Activated effector memory CD4-positive, alpha-beta T cell treated with Interleukin-2 at 50 U/mL for 16 hours (primary cell): ENCODE measurements at places on chromosomes 11 and 22.
A peak's percentile ranks its signal among the peaks of the same experiment; 100 is the strongest.

- DNase-seq = no peak
These were observed 38.4 kb downstream of the ZC3H12C start for GRCh38 chr11:110131386-110132123.

DNA sequence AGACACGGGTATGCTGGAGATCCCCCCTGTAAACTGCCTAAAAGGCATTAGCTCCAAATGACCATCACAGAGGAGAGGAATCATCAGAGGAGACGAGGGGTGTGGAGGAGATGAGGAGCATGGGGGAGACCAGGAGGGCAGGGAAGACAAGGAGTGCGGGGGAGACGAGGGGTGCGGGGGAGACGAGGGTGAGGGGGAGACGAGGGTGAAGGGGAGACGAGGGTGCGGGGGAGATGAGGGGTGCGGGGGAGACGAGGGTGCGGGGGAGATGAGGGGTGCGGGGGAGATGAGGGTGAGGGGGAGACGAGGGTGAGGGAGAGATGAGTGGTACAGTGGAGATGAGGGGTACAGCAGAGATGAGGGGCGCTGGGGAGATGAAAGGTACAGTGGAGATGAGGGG lies 17.5 kb upstream of the GAL start:
- no peak for DNase-seq

- DNase-seq = no peak
These were observed 13.7 kb downstream of the NAGA start for GRCh38 chr22:42056757-42057511.

DNA sequence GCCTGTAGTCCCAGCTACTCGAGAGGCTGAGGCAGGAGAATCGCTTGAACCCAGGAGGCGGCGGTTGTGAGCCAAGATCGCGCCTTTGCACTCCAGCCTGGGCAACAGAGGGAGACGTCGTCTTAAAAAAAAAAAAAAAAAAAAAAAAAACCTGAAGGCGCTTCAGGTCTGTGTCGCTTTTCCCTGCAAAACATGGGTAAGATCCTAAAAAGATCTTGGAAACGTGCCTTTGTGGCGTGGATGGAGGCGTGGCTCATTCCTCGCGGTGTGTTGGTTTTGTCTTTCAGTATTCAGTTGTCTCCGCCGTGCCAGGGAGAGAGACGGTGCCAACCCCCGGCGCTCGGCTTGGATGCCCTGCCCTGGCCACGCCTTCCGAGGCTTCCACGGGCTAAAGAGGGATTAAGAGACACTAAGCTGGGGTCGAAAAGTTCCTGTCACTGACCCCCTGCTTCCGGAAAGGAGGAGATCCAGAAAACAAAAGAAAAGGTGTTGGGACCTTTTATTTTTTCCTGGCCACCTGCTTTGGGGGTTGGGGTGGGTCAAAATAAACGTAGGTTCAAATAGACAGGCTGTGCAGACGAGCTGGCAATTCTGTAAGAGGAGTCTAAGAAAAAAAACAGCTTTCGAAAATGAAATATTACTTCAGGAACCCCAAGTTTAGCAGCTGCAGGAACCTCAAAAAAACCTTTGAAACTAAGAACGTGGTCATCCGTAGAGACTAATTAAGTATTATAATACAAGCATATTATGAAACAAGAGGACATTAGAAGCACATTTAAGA lies 1.1 kb upstream of the SLC35F2 start:
- DNase-seq = peak; percentile 13

- DNase-seq = no peak
These were observed 330.4 kb downstream of the BRD1 start for GRCh38 chr22:49497266-49497665.

GRCh38 chr11:4095509-4096230 lies 1.1 kb downstream of the RRM1 start:
- DNase-seq = no peak

DNA sequence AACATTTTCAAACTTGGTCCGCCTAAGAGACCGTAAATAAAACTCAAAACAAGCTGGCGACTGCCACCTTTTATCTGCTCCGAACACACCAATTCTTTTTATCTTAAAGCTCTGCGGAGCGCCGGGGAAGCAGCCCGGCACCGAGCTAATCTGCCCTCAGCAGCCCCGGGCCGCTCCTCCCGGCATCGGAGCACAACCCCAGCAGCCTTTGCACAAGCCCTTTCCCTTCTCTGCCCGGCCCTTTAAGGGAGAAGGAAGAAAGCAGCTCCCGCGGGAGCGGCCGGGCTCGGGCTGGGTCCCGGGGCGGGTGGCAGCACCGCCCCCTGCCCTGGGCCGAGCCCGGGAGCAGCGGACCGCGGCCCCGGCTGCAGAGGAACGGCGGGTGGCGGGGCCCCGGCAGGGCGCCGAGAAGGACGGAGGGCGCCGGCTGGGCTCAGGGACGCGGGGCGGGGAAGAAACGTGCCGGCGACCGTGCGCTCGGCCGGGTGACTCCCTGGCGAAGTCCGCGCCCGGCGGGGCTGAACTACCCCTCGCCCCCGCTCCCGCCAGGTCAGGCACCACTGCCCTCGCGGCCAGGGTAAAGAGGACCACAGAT lies 133.6 kb upstream of the C11orf58 start:
- no peak for DNase-seq

DNA sequence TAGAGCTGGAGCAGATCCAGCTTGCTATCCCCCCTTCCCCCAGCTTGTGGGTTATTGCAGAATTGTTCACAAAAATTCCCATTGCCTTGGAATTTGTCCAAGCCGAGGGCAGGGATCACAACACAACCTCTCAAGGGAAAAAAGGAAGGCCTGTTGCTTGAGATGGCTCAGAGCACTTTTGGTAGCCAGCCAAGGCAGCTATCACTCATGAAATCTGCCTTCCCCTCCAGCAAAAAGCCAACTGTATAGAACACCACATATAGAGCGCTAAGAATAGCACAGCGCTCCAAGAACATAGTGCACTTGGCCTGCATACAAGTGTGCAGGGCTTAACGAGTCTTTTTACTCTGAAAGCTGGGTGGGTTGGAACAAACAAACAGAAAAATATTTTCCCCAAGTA lies 46.2 kb downstream of the FAM83F start:
- no peak for DNase-seq

DNA sequence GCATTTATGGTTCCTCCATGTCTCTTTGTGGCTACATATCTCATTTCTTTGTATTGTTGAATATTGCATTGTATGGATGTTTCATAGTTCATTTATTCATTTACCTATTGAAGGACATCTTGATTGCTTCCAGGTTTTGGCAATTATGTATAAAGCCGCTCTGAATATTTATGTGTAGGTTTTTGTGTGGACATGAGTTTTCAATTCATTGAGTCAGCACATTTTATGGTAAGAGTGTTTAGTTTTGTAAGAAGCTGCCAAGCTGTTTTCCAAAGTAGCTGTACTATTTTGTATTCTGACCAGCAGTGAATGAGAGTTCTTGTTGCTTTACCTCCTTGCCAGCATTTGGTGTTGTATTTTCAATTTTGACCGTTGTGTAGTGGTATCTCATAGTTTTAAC lies 39.2 kb downstream of the KDM2A start:
- DNase-seq = no peak

- DNase-seq = no peak
These were observed 8.8 kb upstream of the BMAL1 start for GRCh38 chr11:13268791-13269190.

- DNase-seq = no peak
These were observed 7.9 kb downstream of the HSD17B12 start for GRCh38 chr11:43688394-43688793.

DNA sequence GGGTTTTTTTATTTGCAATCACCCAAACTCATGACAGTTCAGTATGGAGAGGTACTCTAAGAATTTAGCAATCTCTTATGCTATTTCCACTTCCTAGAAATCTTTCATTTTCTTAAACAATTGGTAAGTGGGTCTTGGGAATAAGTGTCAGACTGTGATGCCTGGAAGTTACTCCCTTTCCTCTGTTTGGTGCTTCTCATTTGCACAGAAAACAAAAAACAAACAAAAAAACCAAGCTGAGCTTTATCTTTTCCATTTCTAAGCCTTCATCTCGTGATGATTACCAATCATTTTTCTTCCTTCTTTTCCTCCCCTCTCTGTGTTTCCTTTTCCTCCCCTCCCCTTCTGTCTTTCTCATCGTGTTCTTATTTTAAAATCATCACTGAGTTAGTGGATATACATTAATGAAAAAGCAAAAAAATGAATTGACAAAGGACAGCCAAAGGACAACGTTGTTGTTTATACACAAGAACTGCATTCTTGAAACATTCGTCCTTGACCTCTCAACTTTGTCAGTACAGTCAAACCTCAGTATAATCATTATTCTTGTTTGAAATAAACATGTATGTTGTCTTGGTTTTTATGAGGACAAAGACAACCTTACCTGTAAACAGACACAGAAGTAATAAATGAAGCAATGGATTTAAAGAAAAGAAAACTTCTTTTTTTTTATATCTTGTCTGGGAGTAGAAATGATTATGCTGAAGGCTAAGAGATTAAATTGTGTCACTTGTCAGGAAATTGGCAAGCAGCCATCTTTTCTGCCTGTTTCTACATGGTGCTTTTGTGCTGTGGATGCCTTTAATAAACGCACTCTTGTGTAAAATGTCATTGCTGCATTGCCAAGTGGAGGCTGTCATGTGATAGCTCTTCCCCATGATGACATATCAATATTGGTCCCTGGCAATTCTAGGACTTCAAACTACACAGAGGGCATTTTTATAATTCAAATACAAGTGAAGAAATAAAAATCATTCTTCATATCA lies 803.2 kb upstream of the CCDC90B start:
- no peak for DNase-seq

GRCh38 chr11:58739725-58740430 lies 8.1 kb upstream of the GLYAT start:
- no peak for DNase-seq

- no peak for DNase-seq
These were observed 112.6 kb downstream of the ST3GAL4 start for GRCh38 chr11:126468102-126468521.

- DNase-seq = no peak
These were observed 30.6 kb downstream of the MCHR1 start for GRCh38 chr22:40709752-40710413.

DNA sequence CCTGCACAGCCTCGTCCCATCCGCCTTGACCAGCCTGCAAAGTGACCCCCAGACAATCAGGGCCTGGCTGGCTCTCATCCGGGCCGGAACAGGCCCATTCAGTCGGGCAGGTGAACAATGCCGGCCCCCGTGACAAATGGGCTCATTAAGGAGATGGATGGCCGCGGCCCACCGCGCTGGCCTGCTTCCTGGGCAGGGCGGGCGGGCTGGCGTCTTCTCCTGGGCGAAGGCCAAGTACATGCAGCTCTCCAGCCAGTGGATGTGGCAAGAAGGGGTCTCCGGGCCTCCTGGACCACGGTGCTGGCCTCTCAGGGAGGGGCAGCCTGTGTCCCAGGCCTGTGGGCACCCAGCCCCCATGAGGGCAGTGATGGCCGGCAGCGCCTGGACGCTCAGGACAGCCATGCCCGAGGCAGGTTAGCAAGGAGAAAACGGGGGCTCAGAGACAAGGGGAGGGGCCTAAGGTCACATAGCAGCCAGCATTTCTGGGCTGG lies 1022.8 kb downstream of the BRD1 start:
- no peak for DNase-seq
